ENCODE measurements at places on chromosomes 7 and 10.

- no peak for DNase-seq
Measured at GRCh38 chr7:143900230-143900766, 1.7 kb downstream of the TCAF1 start.

- DNase-seq, result no peak
Measured at GRCh38 chr7:30908681-30909080, 3.0 kb upstream of the AQP1 start.

GRCh38 chr10:11530806-11531205 lies 80.6 kb downstream of the USP6NL start:
- DNase-seq, result no peak

GRCh38 chr7:41005374-41005901 lies 697.5 kb downstream of the INHBA start:
- no peak for DNase-seq

DNA sequence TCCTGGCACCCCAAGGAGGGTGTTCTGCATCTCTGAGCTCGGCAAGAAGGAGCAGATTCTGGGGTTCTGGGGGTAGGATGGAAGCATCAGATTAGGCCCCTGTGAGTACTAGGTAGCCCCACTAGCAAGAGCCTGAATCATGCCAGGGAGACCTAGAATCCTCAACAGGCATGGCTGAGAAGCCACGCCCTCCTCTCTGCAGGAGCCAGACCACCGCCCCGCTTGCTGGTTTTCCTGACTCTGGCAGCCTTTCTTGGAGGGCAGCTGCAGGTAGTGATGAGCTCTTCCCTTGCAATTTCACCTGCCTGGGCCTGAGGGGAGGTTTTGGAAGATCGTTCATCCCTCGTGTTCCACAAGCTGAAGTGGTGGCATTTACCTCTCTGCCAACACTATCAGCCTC lies 68.9 kb upstream of the PRLHR start:
- no peak for DNase-seq

Data from activated CD8-positive, alpha-beta memory T cell treated with anti-CD3 and anti-CD28 coated beads for 48 hours (primary cell).